ENCODE measurements at places on chromosomes 1 and 21.

- no peak for DNase-seq
Measured at GRCh38 chr21:34331726-34332125, 32.1 kb upstream of the KCNE2 start.

- no peak for DNase-seq
Measured at GRCh38 chr1:113830039-113830438, 17.8 kb upstream of the RSBN1 start.

DNA sequence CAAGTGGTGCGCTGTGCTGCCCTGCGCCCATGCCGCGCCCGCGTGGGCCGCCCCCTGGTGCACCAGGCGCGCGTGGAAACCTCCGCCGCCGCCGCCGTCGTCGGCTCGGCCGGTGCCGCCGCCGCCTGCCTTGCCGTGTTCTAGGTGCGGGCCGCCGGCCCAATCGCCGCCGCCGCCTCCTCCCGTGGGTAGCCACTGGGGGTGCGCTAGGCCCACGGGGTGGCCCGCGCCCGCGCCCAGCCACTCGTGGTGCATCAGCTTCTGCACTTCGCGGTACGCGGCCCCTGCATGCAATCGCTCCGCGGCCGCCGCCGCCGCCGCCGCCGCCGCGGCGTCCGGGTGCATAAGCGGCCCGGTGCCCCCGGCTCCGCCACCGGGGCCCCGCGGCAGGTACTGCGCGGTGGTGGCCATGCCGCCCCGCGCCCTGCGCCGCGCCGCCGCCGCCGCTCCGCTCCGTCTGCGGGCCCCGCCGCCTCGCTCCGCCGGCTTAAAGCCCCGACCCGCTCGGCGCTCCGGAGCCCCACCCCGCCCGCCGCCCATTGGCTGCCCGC lies at the start of gene POU3F1:
Gene POU3F1, minus strand, starts transcription at position 461 of the 551 bp plus-strand sequence. Its CDS starts 50 bp downstream, at position 411.
- DNase-seq: no peak

DNA sequence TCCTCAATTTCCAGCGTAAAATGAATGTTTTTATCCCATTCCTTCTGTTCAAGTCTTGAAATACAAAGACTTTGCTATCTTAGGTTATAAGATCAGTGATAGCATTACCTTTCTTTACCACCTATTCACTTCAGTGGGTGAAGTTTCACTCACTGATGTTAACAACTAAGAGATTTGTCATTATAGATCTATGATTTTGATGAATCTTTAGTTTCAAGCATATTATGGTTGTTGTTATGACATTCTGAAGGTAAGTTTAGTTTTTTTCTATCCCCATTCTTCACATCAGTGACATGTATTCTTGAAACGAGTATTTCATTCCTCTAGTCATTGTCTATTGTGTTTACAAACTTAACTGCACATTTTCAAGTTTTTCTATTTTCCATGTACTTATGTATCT lies 182.5 kb downstream of the ATP6V1G3 start:
- no peak for DNase-seq

DNA sequence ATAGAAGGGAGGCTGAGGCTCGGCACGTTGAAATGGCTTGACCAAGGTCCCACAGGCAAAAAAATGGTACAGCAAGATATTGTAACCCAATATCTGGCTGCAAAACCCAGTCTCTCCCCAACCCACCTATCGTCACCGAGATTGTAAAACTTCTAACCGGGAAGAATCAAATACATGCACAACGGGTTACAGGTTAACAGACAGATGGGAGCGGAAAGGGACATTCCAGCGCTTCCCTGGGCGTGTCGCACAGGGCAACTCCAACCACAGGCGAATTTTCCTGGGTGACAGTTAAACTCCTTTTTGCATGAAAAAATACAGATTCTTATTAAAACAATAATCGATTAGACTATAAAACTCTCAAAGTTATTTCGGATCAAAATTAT lies 31.8 kb upstream of the JUN start:
- no peak for DNase-seq

GRCh38 chr1:8213136-8213535 lies 104.8 kb upstream of the SLC45A1 start:
- no peak for DNase-seq

DNA sequence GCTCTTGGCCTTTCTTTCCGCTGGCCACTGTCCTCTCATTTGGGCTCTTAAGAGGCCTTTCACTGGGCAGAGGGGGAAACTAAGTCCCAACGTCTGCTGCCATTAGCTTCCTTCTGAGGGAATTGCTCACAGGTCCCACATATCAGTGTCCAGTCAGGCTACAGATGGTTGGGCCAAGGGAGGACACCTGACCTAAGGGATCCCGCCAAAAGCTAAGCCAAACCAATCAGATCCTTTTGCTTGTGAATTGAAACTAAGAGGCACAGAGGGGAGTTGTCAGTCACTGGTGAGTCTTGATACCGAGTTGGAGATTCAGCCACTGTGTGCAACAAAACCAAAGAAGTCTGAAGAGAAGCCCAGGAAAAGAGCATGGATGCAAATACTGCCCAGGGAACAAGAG lies 5.7 kb upstream of the NT5C1A start:
- DNase-seq: no peak

DNA sequence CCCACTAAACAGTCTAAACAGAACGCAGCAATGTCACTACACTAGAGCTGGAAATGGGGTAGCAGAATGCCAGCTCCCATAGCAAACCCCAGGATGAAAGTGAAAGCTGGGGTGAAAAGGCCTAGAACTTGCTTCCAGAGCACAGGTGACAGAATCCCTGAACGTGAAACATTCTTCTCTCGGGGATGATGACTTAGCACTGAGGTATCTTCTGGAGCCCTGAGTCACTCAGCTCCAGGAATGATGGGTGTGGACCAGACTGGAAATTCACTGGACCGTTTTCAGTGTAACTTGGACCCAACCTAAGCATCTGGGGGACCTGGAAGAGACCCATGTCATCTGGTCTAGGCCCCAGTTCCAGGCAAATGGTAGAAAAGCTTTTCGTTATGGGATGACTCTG lies 108.9 kb downstream of the CDC7 start:
- no peak for DNase-seq

GRCh38 chr21:16279731-16280581 lies 550.2 kb downstream of the USP25 start:
- DNase-seq: no peak

DNA sequence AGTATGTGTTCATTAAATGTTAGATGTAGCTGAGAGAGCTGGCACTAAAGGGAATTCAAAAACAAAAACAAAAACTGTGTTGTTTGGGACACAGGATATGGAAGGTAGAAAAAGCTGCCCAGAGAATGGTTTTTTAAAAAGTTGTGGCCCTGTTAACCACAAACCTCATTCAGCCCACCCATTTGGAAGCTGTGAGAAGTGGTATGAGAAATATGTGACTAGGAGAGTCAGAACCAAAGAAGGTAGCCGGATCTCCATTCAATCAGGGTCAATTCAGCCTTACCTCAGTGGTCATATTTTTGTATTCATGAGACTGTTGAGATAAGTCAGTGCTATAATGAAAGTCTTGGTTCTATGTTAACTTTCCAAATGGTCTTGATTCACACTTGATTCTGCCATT lies 29.8 kb upstream of the CACYBP start:
- no peak for DNase-seq

All from activated CD8-positive, alpha-beta memory T cell treated with anti-CD3 and anti-CD28 coated beads for 1 hour (primary cell).